ENCODE measurements at places on chromosomes 3 and 15. TPM values are rescaled to one million over a fixed set of nuclear protein-coding genes. Genes with fewer than 3 reads are reported as not detected.

Gene ITIH1
- not detected for total RNA-seq

Gene IMPG2
- total RNA-seq = 0.76 TPM

Gene UCN2
- total RNA-seq = not detected

Gene STOML1
- 12.4 TPM for total RNA-seq

Gene DNAJB8
- not detected for total RNA-seq

Gene GUCA1C
- total RNA-seq = not detected

Gene CLDN18
- not detected for total RNA-seq

Gene PRSS50
- not detected for total RNA-seq

Gene SCAANT1
- total RNA-seq = not detected

Gene NEK10
- 5.0 TPM for total RNA-seq

DNA sequence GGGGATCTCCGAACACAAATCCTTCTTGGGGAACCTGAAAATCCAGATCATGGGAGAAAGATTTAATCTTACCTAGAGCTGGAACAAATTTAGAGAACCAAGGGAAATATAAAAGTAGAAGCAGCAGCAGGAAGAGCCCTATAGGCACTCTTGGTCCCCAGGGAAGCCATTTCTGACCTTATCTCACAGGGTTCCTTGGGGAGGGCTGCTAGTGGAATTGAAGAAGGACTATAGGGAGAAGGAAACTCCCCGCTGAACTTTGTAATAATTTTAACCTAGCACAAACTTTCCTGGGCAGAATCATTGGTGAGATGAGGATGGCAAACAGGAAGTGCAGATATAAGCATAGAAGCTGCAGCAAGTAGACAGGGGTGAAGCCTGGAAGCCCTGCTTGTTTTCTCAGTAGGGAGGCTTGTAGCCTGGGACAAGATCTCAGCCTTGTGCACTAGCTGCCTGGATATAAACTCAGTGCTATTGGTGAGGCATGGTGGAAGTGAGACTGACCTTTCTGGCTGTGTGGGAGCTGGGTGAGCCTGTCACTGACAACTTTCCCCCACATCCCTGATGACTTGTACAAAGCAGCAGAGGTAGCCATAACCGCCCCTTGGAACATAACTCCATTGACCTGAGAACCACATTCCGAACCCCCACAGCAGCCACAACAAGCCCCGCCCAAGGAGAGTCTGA, 343.0 kb upstream of the TGFBR2 start:
- no peaks in the 10 kb centered on the region for H3K4me1 ChIP-seq
- no peaks in the 10 kb centered on the region for H3K36me3 ChIP-seq
- H3K27me3 ChIP-seq = no peaks in the 10 kb centered on the region
- no peak overlapping the region for H3K4me3 ChIP-seq
- DNase-seq = no peak

DNA sequence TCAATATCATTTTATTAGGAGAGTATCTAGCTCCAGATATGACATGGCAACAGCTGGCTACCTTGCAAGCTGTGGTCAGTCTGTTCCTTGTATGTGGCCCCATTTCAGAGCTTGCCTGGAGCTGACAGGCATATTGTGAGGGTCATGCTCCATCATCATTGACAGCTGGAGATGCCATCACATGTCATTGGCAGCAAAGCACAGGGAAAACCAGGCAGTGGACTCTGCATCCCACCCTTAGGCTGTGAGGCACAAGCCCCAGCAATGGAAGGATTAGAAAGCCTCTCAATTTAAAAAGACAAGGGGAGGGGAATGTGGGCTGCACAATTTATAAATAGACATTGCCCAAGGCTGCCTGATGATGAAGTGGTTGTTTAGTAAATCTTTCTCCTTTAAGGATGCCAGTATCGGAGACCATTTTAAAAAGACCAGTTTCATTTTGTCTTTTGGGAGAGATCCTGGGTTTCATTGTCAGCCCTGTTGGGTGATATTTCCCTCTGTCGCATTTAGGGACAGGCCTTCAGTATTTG, 27.9 kb downstream of the LNP1 start:
- H3K27me3 ChIP-seq = no peaks in the 10 kb centered on the region
- no peak overlapping the region for H3K27ac ChIP-seq
- DNase-seq = no peak
- no peak overlapping the region for H3K4me3 ChIP-seq

DNA sequence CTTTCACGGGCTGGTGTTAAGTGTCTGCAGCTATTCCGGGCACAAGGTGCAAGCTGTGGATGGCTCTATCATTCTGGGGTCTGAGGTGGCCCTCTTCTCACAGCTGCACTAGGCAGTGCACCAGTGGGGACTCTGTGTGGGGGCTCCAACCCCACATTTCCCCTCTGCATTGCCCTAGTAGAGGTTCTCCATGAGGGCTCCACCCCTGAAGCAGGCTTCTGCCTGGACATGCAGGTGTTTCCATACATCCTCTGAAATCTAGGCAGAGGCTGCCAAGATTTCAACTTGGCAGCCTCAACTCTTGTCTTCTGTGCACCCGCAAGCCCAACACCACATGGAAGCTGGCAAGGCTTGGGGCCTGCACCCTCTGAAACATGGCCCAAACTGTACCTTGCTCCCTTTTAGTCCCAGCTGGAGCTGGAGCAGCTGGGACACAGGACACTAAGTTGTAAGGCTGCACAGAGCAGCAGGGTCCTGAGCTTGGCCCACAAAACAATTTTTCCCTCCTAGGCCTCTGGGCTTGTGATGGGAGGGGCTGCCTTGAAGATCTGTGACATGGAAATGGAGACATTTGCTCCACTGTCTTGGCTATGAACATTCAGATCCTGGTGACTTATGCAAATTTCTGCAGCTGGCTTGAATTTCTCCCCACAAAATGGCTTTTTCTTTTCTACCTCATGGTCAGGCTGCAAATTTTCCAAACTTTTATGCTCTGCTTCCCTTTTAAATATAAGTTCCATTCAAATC, 6.0 kb upstream of the RPL39L start:
- H3K4me1 ChIP-seq = no peaks in the 10 kb centered on the region
- no peak overlapping the region for H3K4me3 ChIP-seq
- H3K27me3 ChIP-seq = peaks cover 8% of the 10 kb centered on the region
- DNase-seq = no peak
- H3K36me3 ChIP-seq = no peaks in the 10 kb centered on the region

DNA sequence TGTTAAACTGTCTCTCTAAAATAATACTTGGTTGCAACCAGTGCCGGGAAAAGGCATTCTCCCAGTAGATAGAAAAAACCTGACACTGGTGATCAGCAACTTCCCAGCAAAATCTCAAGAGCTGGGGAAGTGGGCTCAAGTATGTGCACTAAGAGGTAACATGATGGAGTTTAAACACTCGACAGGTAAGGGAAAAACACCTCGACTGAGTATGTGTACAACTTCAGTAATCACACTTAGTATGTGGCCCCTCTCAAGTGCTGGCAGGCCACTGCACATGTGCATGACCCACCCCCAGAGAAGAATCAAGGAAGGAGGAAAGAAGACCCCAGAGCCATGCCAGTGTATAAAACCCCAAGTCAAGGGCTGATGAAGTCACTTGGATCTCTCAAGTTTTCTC, 27.4 kb downstream of the SPESP1 start:
- peaks cover 12% of the 10 kb centered on the region for H3K27me3 ChIP-seq
- no peak overlapping the region for H3K4me3 ChIP-seq
- H3K36me3 ChIP-seq = no peaks in the 10 kb centered on the region

- H3K27me3 ChIP-seq = no peaks in the 10 kb centered on the region
- no peak for DNase-seq
- no peaks in the 10 kb centered on the region for H3K36me3 ChIP-seq
- H3K4me1 ChIP-seq = no peaks in the 10 kb centered on the region
Observed at GRCh38 chr3:51282931-51283330, 102.2 kb upstream of the MANF start.

DNA sequence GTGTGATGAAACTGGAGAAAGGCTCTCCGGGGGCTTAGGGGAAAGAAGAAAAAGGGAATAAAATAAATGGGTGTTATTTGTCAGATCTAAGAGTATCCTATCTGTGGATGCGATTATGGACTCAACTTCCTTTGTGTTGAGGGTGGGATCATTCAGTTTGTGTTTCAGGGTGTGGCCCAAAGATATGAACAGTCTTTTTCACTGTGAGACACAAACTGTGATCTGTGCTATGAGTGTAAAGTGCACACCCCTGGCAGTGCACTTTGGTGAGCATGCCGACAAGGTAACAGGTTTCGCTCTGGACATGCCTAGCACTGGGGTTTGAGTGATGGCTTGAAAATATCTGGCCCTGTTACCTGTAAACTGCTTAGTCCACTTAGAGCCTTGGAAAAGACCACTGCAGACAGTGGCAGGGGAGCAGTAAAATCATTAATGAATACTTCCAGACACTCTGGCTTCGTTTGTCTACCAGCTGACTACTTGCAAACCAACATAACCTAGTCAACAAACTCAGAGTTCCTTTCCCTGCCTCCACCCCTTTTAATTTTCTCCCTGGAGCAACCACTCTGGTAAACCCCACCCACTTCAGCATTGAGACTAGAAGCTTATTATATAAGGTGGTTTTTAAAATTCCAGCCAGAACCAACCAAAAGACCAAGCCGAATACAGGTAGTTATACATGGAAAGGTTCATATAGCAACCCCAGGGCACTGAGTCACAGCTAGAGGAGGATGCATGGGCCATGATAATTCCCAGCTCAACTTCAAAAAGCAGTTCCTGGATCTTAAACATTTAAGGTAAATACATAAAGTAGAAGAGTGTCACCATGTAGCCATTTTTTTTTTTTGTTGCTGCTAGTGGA, 55.1 kb downstream of the TAMM41 start:
- no peak overlapping the region for H3K27ac ChIP-seq
- no peak overlapping the region for H3K4me3 ChIP-seq
- H3K4me1 ChIP-seq = no peaks in the 10 kb centered on the region
- H3K36me3 ChIP-seq = peaks cover 8% of the 10 kb centered on the region

DNA sequence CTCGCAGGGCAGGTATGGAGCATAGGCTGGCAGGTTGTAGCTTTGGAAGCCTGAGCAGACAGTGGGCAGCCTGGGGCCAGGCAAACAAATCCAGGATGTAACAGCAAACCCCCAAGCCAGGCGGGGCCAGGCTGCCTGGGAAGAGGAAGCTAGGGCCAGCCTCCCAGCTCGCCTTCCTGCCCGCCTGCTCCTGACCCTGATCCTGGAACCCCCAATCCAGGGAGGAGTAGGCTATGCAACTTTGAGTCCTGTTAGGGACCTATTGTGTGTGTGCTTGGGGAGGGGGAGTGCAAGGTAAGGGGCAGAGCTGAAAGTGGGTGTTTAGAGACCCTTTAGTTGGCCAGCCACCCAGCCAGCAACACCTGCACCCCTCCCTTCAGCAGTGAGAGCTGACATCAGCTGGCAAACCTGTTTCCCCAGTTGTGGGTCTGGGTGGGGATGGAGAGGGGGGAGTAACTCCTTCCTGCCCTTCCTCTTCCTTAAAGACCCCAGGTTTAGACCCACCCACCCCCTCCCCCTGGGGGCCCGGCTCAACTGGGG, 2.5 kb downstream of the NBEAL2 start:
- peak overlapping the region; percentile 2 for H3K4me3 ChIP-seq
- no peaks in the 10 kb centered on the region for H3K27me3 ChIP-seq
- no peak overlapping the region for H3K27ac ChIP-seq
- H3K4me1 ChIP-seq = peaks cover 30% of the 10 kb centered on the region
- no peaks in the 10 kb centered on the region for H3K36me3 ChIP-seq

DNA sequence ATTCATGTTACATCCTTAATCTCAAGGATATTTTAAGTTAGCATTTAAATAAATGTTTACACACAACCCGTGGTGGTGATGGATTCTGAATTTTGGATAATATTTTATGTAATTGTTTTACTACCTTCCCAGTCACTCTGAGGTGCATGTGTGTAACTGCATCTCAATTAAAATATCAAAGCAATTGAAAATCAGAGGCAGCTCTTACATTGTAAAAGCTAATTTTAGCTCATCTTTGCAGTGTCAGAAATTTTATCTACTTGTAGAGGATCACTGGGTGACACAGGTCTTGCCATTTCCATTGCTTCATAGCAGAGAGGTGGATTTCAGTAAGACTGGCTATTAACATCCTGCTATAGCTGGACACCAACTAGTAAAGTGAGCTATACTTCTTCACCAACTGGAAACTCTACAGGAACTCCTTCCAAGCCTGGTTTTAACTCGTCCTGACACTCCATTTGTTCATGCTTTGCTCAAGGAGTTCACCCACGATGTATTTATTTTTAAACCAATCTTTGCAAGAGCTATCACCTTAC, 19.6 kb upstream of the MITF start:
- H3K36me3 ChIP-seq = no peaks in the 10 kb centered on the region
- no peaks in the 10 kb centered on the region for H3K27me3 ChIP-seq
- no peak overlapping the region for H3K27ac ChIP-seq
- H3K4me3 ChIP-seq = no peak overlapping the region

- no peak overlapping the region for H3K4me3 ChIP-seq
- H3K4me1 ChIP-seq = no peaks in the 10 kb centered on the region
- H3K36me3 ChIP-seq = no peaks in the 10 kb centered on the region
Observed at GRCh38 chr15:83866692-83867091, 212.8 kb downstream of the ADAMTSL3 start.

- no peak overlapping the region for H3K27ac ChIP-seq
- no peaks in the 10 kb centered on the region for H3K4me1 ChIP-seq
- H3K4me3 ChIP-seq = no peak overlapping the region
- H3K27me3 ChIP-seq = no peaks in the 10 kb centered on the region
- H3K36me3 ChIP-seq = no peaks in the 10 kb centered on the region
- DNase-seq = no peak
Observed at GRCh38 chr3:187370051-187370450, 1.9 kb downstream of the RTP4 start.

DNA sequence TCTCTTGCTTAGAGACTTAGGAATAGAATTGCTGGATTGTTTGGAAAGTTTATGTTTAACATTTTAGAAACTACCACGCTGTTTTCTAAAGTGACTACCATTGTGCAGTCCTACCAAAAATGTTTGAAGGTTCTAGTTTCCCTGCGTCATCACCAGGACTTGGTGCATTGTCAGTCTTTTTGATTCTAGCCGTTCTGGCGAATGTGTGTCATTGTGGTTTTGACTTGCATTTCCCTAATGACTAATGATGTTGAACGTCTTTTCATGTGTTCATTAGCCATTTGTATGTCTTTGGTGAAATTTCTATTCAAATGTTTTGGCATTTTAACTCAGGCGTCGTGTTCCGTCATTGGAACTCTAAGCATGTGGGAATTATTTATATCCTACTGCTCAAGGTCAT, 58.0 kb downstream of the CHD2 start:
- H3K27me3 ChIP-seq = no peaks in the 10 kb centered on the region
- no peak overlapping the region for H3K27ac ChIP-seq
- peaks cover 47% of the 10 kb centered on the region for H3K36me3 ChIP-seq
- no peaks in the 10 kb centered on the region for H3K4me1 ChIP-seq
- DNase-seq = no peak
- no peak overlapping the region for H3K4me3 ChIP-seq

DNA sequence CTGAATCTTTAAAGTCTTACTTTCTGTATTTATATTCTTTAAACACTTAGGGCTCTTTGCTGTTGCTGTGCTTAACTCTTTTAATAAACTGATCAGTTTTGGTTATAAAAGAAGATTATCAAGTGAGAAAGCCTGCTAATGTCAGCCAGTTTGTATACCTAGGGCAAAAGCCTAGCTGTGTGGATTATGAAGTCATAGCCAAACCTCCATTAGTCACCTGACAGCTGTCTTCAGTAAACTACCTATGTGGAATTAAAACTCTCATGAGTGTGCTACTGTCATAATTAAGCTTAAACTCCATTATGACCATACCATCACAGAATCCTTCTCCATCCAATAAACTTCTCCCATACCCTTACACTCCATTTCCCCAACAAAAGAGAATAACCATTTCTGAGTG, 762.7 kb downstream of the NTRK3 start:
- H3K27ac ChIP-seq = no peak overlapping the region
- H3K36me3 ChIP-seq = no peaks in the 10 kb centered on the region
- H3K4me3 ChIP-seq = no peak overlapping the region
- DNase-seq = no peak
- no peaks in the 10 kb centered on the region for H3K4me1 ChIP-seq

All from endothelial cell of umbilical vein (primary cell).